ENCODE measurements at places on chromosomes 6 and 20.

DNA sequence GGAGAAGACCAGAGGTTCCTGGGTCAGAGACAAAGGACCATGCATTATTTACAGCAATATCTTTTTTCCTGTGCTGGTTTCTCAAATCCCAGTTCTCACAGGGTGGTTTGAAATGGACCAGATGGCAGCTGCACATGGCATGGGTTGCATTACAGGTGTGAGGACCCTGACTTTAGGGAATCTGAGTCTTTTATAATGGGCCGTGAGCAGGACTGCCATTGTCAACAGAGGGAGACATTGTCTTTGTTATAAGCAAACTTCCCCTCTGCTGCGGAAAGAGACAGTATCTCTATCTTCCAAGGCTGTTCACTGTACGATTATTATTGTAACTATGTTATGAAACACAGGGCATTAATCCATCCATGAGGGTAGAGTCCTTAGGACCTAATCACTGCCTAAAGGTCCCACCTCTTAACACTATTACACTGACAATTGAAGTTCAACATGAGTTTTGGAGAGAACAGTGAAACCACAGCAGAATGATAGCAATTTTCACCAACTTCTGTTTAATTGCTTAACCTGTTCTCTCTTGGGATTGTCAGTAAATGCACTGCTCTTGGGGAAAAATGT, 156.1 kb upstream of the AGPAT4 start:
- DNase-seq = no peak

DNA sequence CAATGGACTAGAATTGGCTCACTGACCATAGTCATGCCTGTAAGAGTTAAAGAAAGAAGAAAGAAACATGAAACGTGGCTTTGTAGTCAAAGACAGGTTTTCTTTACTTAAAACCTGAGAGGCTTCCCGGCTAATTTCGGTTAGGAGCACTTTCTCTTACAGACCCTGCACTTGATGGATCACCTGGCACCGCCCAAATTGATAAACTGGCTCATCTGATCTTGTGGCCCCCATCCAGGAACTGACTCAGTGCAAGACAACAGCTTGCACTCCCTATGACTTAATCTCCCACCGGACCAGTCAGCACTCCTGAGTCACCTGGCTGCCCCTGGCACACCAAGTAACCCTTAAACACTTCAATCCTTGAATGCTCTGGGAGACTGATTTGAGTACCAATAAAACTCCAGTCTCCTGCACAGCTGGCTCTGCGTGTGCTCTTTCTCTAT, 12.3 kb downstream of the TMEM14B start:
- no peak for DNase-seq

GRCh38 chr6:11908436-11909105, 103.5 kb upstream of the HIVEP1 start:
- no peak for DNase-seq

DNA sequence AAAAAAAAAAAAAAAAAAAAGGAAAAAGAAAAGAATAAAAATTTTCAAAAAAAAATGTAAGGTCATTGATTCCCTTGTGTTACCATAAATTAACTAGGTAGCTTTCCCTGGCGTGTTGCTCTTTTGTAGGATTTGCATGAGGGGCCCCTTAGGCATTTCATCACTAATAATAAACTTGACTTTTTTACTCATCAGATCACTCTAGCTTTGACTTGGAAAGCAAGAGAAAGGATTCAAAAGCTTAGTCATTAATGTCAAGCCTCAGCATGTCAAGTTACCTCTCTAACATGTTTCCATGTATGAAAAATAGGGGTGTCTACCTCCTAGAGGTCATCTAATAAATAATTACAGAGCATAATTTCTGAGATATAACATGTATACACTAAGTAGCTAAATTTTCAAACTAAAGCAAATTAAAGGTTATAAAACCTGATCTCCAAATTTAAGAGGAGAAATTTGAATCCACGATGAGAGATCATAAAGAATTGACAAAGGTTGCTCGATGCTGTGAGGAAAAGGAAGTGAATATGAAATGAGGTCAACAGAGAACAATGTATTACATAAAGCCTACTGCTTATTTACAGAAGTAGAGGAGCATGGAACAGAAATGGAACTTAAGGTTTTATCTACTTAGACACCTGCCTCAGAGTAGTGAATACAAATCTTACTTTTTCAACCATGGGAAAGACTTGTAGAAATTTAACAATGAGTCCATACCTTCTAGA, 86.8 kb downstream of the ARHGAP18 start:
- DNase-seq = no peak

GRCh38 chr20:33721391-33722140, 1.5 kb upstream of the PXMP4 start:
- DNase-seq = no peak

- DNase-seq = no peak
Measured at GRCh38 chr6:145569140-145569539, 166.2 kb downstream of the EPM2A start.

GRCh38 chr6:73471686-73472290, 10.3 kb downstream of the MTO1 start:
- DNase-seq = no peak

- no peak for DNase-seq
Measured at GRCh38 chr6:136983687-136984086, 61.1 kb downstream of the IL20RA start.

GRCh38 chr20:36856195-36856594, 19.7 kb upstream of the TLDC2 start:
- DNase-seq = no peak

- DNase-seq = no peak
Measured at GRCh38 chr20:49343246-49343645, 65.4 kb upstream of the ZNFX1 start.

DNA sequence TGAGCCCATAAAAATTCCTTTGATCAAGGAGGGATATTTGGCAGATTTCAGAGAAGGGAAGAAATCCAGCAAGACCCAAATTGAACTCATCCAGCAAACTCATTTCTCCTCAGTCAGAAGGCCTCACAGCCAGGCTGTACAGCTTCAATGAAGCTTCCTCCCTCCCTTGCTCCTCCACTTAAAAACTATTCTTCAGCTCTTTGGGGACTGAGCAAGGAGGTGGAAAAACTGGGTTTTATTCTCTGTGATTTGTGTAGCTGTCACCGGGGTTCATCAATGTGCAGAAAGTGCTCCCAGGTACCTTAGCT, 158.7 kb upstream of the ZNF184 start:
- no peak for DNase-seq
